AG08396 (cell line): ENCODE measurements at places on chromosomes 1 and 21.

GRCh38 chr1:5685446-5686040, 306.7 kb downstream of the NPHP4 start:
- no peak for DNase-seq

- DNase-seq = no peak
Measured at GRCh38 chr1:75559136-75559535, 51.8 kb downstream of the SLC44A5 start.

- DNase-seq = no peak
Measured at GRCh38 chr1:171126504-171126903, 35.8 kb downstream of the FMO3 start.

DNA sequence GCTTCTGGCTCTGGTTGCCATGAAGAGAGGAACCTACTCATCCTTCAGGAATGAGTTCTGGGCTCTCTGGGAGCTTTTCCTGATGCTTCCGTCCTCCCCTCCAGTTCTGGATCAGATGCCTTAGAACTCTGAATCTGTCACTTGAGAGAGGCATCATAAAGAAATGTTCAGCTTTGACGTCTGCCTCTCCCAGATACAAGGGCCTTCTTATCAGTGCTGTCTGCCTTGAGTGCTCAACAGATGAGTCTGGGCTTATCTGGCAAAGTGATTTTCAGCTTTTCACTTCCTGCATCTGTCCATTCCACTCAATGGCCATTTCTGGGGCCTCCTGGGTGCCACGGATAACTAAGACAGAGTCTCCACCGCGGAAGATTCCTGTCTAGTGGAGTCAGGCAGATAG, 12.3 kb upstream of the OTUD3 start:
- peak; percentile 30 for DNase-seq

DNA sequence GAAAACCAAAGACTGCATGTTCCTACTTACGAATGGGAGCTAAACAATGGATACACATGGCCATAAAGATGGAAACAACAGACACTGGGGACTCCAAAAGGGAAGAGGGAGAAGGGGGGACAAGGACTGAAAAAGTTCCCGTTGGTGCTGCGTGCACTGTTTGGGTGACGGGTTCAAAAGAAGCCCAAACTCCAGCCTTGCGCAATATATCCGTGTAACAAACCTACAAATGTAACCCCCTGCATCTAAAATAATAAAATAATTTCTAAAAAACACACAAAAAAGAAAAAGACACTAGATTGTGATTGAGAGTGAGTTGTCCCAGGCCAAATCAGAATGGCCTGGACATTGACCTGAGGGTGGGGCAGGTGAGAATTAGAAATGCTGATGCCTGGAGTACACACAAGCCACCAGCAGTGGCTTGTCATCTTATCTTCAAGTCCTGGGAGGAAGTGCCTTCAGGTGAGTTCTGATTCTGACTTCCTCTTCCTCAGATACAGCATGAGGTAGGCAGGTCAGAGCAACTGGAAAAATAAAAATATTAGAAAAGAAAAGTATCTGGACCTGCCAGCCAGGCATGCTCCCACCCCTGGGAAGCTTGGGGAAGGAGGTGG, 54.7 kb downstream of the SPATA46 start:
- no peak for DNase-seq
